ENCODE measurements at places on chromosomes 1 and 21. TPM values are rescaled to one million over a fixed set of nuclear protein-coding genes. Genes with fewer than 3 reads are reported as not detected.

The METTL18 gene
- polyA plus RNA-seq: 11.6 TPM

The CELA3A gene
- polyA plus RNA-seq: not detected

The SAMD13 gene
- 6.1 TPM for polyA plus RNA-seq

The TNFRSF8 gene
- 0.12 TPM for polyA plus RNA-seq

The AMY1B gene
- polyA plus RNA-seq: 0.18 TPM

The BNIPL gene
- 0.73 TPM for polyA plus RNA-seq

The HSD3B1 gene
- 0.90 TPM for polyA plus RNA-seq

The APOBEC4 gene
- polyA plus RNA-seq: not detected

The HTR6 gene
- 1.7 TPM for polyA plus RNA-seq

GRCh38 chr1:15384301-15384901 lies 25.3 kb upstream of the EFHD2 start:
- peak; percentile 92 for DNase-seq

DNA sequence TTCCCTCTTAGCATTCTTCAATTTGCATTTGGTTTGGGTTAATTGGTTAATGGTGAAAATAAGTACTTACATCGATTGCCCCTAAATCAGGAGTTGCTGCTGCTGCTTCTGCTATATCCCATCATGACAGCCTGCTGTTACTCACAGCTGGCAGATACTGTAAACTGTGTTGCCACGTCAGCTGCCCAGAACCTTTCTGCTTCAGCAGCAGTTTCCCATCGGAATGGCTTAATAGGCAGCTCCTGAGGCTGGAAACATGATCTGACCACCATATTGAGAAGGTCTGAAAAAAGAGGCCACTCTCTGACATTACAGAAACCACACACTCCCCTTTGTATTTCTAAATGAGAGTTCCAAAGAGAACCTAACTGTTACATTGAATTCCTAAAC lies 14.3 kb upstream of the SEC16B start:
- peak; percentile 67 for DNase-seq

DNA sequence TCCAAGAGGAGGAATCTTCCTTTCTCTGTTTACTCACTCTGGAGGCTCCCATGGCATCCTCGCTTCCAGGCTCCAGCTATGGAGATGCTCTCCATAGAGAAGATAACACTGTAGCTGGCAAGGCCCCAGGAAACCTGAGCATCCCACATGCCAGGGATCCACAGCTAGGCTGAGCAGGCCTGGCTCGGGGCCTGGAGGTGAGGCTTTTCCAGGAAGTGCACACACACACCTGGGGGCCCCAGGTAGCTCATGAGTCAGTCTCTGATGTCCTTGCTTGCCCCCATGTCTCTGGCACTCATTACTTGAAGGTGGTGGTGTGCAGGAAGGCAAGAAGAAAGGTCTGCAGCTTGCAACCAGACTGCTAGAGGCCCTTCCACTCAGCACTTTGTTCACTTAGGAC lies 5.5 kb upstream of the LCE5A start:
- no peak for DNase-seq

DNA sequence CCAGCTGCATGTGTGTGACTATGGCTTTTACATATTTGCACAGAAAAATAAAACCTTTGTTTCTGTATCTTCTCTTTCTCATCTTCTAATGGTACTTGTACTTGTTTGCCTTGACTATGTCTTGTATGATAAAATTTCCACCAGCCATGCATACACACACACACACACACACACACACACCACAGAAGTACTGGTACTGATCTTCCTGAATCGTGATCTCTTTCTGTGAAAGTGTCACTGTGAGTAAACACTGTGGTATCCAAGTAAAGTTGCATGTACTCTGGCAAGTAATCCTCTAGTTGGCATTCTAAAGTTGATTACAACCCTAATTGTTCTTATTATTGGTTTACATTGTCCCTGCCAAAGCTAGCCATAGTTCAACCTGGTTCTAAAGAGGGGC lies 176.7 kb downstream of the CRB1 start:
- no peak for DNase-seq

DNA sequence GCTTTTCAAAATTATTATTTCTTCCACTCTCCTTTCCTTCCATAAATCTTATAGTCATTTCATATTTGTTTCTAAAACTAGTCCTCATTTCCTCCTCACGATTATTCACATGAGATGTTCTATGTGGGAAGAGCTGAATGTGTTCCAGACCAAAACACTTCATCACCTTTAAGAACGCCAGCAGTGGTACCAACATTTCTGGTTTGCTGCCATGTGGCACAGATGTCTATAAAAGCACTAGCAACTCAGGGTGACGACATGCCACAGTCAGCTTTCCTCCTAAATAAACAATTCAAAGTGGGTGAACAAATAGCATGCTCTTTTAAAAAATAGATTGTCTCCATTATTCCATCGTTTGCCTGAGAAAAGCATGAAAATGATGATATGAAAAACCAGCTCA lies 1217.8 kb upstream of the ADGRL2 start:
- DNase-seq: no peak

DNA sequence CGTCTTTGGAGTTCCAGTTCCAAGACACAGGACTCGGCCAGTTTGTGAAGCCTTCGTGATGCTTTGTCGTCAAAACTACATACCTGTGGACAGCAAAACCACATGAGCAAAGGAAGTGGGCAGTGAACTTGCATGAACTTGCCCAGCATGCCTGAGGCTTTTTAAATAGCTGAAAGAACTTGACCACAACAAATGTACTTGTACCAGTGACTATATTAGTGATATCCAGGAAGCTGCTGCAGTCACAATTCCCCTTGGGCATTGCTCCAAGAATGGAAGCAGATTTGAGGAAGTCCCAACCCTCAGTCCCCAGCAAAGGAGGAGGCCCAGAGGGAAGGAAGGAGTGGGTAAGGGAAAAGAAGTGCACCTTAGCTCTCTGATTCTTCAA lies 2.6 kb downstream of the FUCA1 start:
- DNase-seq: no peak

- no peak for DNase-seq
Measured at GRCh38 chr1:192993426-192994085, 65.6 kb downstream of the UCHL5 start.

- no peak for DNase-seq
Measured at GRCh38 chr21:45253180-45253579, 34.5 kb downstream of the POFUT2 start.

- no peak for DNase-seq
Measured at GRCh38 chr1:171844381-171844780, 3.1 kb downstream of the DNM3 start.

- DNase-seq: no peak
Measured at GRCh38 chr1:183804387-183804786, 533 bp upstream of the RGL1 start.
